ENCODE measurements at places on chromosomes 16 and 17.

GRCh38 chr16:23466162-23466885 is 13.3 kb upstream of the COG7 start:
- no peak for DNase-seq

GRCh38 chr17:76901542-76902197 is 33.5 kb downstream of the MGAT5B start:
- DNase-seq = no peak

- no peak for DNase-seq
Measured at GRCh38 chr17:71725811-71726210, 395.0 kb upstream of the SOX9 start.

- no peak for DNase-seq
Measured at GRCh38 chr17:58245428-58246103, 7.2 kb downstream of the LPO start.

- no peak for DNase-seq
Measured at GRCh38 chr16:7083096-7083495, 249.5 kb upstream of the RBFOX1 start.

GRCh38 chr17:63041722-63042121 is 75.7 kb downstream of the TANC2 start:
- no peak for DNase-seq

DNA sequence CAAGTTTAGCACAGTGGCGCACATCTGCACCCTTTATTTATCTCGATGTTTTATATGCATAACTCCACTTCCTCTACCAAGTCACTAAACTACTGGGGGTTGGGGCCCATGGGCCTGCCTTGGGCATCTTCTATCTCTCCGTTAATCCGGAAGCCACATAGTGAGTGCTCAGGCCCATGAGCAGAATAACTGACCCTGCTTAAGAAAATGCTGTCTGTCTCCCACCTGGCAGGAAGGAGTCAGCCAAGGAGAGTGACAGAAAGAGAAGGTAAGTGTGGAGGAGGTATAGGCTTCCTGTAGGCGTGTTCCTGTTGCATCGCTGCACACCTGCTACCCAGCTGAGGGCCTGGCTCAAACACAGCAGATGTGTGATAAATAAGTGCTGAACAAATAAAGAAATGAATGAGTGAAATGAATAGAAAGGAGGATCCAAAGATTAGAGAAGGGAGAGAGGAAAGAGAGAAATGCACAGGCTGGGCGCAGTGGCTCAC is 320.1 kb downstream of the SLC39A11 start:
- DNase-seq = no peak

DNA sequence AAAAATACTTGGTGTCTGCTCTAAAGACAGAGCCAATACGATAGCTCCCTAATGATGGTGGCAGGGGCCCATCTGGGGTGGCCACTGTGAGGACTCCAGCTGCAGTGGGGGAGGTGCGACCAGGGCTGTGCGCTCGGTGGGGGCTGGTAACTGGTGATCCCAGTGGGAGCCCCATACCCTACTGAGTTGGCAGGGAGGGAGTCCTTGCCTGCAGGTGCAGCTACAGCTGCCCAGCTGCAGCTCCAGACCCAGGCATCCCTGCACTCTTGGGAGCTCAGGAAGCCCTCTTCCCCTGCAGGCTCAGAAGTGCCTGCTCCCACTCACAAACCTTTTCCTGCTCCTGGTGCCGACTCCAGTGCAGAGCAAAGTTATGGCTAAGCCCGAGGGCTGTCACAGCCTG is 31.2 kb upstream of the KIF2B start:
- DNase-seq = no peak

DNA sequence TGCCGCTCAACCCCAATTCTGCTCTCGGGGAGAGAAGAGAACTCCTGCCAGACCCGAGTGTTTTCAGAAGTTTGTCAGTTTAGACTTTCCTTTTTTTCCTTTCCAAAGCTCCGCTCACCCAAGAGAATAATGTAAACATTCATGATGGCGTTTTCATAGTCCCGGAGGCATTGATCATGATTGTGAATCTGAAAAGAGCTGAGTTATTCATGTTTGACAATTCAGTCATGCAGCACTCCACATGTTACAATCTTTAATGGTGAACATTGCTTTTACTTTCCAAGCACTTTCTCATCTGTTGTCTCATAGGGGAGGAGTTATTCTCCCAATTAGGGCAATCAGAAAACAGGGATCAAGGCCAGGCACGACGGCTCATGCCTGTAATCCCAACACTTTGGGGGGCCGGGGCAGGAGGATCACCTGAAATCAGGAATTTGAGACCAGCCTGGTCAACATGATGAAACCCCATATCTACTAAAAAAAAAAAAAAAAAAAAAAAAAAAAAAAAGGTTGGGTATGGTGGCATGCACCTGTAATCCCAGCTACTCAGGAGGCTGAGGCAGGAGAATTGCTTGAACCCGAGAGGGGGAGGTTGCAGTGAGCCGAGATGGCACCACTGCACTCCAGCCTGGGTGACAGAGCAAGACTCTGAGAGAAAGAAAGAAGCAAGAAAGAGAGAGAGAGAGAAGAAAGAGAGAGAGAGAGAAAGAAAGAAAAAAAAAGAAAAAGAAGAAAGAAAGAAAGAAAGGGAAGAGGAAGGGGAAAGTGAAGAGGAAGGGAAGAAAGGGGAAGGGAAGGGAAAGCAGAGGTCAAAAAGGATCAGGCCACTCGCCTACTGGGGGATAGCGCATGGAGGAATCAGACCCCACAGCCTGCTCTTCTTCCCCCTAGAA is 70.0 kb upstream of the TNRC6C start:
- no peak for DNase-seq

DNA sequence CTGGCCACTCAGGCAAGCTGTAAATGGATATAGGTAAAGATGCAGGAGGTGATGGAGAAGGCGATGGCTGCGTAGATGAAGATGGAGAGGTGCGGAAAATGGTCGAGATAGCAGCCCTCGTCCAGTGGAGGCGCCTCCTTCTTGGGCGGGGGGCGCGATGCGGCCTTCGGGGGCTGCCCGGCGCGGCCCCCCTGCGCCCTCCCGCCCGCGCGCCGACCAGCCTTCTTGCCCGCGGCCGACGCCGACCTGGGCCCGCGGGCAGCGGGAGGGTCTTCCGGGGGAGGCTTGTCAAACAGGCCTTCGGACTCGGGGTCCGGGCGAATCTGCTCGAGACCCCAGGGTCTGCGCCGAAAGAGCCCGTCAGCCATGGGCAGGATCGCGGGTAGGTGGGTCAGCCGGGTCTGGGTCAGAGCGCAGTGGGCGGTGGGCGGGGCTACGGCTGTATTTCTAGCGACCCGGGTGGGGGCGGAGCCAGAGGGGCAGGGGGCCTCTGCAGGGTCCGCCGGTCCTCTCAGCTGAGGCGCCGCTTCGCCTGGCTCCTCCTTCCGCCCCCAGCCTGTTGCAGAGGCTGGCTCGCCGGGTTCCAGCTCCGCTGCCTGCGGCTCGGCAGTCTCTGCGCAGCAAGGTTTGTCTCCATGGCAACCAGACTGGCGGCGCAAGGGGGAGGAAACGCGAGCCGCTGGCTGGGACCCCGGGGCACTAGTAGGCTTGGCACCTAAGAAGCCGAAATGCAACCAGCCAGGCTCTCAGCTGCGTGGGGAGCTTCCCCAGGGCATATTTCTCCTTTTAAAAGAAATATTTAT is 14.4 kb downstream of the MIS12 start:
- DNase-seq = no peak

GRCh38 chr17:35129973-35130351 is 8.5 kb downstream of the FNDC8 start:
- no peak for DNase-seq

- no peak for DNase-seq
Measured at GRCh38 chr16:86272744-86273143, 237.6 kb upstream of the FOXF1 start.

DNA sequence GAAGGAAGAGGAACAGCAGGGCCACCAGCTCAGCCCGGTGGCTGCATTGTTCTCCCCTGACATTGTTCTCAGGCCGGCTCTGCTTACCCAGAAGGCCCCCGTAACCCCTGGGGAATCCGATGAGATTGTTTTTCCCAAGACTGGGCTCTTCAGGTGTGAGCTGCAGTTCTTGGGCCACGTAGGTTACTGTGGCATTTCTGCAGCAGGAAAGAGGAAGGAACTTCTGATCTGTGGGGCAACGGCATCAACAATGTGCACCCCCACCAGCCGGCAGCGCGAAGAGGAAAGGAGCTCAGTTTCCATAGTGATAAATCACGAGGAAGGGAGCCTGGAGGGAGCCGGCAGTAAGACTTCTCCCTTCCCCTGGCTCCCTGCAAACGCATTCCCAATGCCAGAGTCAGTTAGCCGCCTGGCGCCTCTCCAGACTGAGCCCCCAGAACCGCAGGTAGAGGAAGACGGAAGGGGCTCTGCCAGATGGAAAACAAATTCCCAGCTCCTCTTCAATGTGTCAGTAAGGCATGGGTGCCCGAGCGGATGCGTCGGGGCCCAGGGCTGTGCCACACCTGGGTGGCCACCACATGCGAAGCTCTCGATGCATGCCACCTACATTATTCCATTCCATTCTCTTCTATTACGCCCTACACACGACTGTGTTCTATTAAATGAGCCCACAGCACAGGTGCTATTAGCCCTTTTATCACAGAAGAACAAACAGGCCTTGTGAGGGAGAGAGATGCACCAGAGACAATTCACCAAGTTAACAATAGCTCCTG is 21.5 kb upstream of the PECAM1 start:
- no peak for DNase-seq

DNA sequence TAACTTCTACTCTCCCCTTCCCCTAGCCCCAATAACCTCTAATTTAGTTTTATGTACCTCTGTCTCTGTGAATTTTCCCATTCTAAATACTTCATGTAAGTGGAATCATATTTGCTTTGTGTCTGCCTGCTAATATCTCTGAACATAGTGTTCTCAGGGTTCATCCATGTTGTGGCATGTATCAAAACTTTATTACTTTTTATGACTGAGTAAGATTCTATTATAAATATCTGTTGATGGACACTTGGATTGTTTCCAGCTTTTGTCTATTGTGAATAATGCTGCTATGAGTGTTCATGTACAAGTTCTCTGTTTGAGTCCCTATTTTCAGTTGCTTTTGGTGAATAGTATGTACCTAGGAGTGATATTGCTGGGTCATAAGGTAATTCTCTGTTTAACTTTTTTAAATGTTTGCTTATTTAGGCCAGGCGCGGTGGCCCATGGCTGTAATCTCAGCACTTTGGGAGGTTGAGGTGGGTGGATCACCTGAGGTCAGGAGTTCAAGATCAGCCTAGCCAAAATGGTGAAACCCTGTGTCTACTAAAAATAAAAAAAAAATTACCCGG is 92.8 kb downstream of the CHD9 start:
- DNase-seq = no peak

DNA sequence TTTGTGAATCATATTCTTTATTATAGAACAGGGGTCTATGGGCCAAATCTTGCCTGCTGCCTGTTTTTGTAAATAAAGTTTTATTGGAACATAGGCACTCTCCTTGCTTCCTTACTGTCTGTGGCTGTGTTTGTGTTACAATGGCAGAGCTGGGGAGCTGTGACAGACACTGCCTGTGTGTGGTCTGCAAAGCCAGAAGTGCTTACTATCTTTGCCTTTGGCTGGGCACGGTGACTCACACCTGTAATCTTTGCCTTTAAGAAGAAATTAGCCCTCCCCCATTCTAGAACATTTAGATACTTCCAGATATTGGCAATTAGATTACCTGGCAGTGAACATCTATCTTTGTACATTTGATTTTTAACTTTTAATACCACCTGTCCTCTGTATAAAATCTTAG is 308.3 kb downstream of the FOXL1 start:
- no peak for DNase-seq

DNA sequence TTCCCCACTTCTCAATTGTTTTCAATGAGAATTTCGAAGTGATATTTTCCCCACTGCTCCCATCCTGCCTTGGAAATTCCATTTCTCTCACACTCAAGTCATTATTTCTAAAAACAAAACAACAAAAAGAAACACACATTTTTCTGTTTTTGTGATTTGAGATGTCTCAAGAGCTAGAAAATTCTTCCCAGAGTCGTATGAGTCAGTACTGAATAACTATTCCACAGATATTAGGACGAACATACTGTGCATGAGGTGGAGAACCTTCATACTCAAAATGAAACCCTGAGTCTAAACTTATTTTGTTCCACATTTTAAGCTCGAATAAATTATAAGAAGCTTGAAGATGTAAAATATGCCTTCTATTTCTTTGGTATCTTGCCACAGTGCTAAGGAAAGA is 204.6 kb downstream of the SLC39A11 start:
- no peak for DNase-seq

DNA sequence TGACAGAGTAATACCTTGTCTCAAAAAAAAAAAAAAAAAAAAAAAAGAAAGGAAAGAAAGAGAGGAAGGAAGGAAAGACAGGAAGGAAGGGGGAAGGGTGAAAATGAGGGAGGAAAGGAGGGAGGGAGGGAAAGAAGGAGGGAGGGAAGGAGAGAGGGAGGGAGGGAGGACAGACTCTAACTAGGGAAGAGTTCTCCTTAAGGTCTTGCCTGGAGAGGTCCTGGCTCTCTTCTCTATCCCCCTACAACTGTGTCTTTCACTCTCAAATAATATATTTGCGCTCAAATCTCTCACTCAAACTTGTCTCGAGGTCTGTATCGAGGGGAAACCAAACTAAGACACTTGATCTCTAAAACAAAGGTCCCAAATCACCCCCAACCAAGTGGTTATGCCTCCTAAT is 35.6 kb downstream of the WDR59 start:
- no peak for DNase-seq

DNA sequence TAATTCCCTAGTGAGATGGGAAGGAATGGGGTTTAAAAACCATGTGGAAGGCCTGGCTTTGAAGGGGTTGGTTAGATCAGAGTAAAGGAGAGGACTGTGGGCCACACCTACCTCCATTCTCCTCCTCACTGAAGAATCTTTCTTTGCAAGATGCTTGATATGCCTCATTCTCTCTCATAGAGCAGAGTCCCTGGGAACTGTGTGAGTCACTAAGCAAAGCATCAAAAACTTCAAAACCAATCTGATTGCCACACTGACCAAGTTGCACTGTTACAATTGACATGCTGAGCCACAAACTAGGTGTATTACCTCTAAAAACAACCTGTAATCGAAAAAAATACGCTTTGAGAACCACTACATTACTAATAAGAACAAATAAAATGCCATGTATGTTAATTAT is 2.0 kb downstream of the TUBD1 start:
- DNase-seq = no peak

DNA sequence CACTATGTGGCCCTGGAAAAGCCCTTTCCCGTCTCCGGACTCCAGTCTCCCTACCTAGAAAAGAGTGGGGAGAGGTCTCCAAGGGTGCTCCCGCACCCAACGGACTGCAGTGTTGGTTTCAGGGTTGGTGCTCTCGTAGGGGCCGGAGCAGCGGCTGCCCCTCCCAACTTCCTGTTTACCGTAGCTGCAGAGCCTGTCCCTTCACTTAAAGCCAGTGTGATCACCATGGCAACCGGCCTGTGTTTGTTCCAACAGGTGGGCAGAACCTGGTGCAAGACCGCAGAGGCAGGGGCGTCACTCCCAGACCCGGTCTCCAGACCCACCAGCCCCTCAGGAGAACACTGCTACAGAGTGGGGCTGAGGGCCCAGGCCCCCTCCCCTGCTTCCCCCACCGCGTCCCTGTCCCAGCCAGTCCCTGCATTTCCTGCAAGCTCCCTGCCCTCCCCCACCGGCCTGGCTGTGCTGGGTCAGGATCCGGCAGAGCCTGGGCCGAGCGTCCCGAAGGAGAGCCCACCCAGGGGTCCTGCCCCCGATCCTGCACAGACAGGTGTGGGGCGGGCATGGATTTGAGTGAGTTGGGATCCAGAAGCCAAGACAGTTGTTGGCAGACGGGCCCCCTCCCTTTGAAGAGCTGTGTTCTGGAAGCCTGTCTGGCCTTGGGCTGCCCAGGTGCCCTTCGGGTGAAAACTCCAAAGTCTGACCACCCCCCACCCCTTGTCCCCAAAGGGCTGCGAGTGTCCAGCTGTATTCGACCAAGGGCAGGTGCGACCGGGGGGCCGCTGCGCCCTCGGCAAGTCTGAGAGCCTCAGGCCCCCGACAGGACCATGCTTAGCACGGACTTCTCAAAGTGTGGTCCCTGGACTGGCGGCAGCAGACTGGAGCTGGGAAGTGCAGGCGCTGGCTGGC is 1.5 kb upstream of the BAIAP3 start:
- no peak for DNase-seq
